ENCODE measurements at places on chromosomes 3 and 15.

DNA sequence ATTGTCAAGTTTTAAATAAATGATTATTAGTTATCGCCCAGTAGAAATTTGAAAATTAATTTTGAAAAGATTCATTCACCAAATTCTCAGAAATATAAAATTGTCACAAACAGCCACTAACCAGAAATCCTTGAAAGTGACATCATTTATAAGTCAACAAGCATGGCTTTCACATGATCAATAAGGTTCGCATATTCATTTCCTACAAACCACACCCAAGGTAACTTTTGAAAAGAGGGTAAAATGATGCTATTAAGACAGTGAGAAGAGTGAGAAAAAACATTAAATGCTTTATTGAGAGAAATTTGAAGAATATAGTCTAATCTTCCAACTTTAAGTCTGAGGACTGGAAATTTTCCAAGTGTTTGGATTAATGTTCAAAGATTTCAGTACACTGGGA, 263.6 kb upstream of the ALCAM start:
- DNase-seq = no peak

- no peak for DNase-seq
These were observed 38.6 kb downstream of the TAFA4 start for GRCh38 chr3:68893600-68894239.

DNA sequence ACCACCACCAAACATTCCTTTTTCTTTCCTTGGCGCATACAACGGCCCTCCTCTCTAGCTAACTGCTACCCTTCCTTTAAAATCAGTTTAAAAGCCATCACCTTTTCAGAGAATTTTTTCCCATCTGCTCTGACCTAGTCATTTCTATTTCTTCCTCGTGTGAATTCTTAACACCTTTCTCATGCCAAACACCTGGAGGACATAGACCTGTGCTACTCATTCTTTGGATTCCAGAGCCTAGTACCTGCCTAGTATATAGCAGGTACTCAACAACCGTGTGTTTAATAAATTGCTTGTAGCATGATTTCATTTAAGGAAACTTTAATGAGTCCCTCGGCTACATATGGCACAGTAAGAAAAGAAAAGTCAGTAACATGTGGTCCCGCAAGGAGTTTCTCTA, 2.0 kb upstream of the TPM1 start:
- no peak for DNase-seq

- DNase-seq = no peak
These were observed 22.9 kb upstream of the HRH1 start for GRCh38 chr3:11131371-11131770.

DNA sequence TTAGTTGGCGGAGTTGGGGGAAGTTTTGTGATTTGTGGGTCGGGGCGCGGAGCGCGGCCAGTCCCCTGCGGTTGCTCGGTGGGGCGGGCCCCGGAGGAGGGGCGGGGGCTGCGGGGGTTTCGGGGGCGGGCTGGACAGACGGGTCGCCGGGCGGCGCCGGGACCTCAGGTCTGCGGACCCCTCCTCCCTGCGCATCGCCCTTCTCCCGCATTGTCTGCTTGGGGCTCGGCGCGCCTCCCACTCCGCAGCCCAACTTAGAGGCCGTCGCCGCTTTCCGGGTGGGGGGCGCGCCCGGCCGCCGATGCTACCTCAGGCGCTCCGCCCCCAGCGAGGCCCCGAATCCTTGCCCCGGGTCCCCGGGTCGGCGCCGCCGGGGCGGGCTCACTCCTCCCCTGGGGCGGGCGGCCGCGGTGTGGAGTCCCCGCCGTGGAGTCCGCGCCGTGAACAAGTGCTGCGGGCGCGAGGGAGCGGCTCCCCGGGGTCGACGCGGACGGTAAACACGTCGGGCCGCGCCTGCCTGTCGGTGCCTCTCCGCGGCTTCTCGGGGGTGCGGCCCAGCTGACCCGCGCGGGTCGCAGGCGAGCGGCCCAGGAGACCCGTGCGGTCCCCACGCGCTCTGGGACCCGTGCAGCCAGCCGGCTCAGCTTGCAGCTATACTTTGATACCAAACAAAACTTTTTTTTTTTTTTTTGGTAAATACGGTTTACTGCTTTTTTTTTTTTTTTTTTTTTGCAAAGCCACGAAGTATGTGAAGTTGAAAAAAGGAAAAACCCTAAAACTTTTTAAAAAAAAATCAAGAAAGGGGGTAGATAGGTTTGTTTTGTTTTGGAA, 624 bp downstream of the AKAP13 start:
- DNase-seq = peak; percentile 21

- DNase-seq = no peak
These were observed 244.4 kb upstream of the ARPP21 start for GRCh38 chr3:35394905-35395304.

DNA sequence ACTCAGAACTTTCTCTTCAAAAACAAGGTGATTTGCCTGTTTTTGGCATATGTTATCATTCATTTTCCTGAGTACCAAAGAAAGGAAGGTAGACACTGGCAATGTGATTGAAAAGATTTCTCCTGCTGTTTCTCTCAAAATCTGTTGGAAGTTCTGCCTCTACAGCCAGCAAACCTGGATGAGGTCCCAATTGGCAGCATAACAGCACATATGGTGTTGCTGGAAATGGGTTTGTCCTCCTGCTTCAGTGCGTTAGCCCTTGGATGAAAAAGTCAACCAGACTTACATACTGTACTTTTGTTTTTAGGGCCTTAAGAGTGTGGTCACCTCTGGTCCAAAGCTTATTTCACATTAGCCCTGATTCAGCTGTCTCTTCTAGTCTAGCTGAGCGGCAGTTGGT, 237.6 kb upstream of the MME start:
- no peak for DNase-seq

DNA sequence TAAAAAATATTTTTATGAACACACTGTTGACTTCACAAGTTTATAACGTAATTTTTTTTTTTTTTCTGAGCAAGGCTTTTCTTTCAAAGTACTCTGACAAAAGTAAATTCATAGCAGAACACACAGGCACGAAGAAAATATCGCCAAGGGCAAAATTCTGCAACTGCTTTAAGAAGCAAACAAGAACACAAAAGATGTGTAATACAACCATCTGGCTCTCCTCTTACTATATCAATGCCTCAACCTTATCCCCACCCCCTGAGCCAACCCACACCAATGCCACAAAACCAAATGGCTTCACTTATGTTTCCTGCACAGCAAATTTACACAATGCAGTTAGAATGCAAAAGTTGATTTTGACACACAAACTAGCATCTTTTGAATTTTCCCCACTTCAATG, 274.2 kb downstream of the FOXP1 start:
- DNase-seq = no peak

DNA sequence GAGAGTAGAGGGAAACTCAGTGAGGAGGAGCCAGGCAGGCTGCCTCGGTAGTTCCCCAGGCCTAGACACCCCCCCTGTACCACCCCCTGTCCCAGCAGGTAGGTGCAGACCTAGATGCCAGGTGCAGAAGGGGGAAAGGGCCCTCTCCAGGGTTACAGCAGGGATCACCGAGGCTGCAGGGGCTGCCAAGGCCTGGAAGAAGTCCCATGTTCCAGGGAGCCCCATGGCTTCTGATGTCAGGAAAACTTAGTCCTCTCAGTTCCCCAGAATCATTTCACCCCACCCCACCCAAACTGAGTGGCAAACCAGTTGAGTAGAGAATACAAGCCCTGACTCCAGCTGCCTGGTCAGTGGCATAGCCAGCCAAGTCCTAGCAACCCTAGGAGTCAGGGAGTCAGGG, 7.4 kb upstream of the SEMA3B start:
- no peak for DNase-seq

DNA sequence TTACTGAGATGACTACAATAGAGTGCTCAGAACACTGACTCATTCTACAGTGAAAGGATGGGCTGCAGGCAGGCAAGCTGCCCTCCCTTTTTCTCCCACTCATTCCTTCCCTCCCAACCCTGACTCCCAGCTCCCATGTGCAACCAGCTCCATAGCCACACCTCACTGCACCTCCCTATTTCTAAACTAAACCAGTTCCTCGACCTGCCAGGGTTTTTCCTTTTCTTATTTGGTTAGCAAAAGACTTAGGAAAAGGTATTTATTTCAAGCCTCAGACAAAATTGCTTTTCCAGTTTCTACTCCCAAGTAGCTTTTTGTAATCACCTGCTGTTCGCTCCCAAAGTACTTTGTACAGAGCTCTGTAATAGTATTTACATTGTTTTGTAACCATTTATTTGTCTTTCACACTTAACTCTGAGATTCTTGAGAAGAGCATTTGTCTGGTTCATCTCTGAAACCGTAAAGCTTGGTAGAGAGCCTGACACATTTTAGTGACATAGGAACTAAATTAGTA, 2.2 kb downstream of the AADAC start:
- no peak for DNase-seq

DNA sequence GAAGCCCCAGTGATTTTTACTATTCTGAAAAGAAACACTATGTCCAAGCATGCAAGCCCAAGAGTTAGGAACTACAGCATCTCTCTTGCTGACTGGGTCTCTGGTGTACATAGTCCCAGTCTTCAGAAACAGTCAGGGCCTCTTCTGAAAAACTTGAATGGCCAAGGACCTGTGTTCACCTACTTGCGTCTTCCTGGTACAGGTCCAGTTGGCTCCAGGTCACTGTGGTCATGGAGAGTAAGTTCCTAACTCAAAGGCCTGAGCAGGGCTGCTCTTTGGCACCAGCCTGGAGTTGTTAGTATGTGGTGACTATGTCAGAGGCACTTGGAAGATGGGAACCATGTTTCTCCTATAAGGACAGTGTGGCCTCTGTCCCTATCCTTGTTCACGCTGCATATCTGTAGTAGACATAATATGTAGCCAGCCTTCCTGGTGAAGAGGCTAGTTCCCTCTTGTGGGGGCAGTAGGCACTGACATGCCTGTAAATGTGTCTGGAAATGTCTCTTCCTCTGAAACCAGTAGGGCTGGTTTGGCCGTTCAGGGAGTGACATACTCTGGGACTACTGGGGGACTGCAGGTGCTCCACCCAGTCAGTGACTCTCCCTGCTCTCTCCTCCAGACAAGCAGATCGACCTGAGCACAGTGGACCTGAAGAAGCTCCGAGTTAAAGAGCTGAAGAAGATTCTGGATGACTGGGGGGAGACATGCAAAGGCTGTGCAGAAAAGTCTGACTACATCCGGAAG, 2.6 kb upstream of the RBM15B start:
- DNase-seq = no peak

- no peak for DNase-seq
These were observed 6.4 kb upstream of the C15orf39 start for GRCh38 chr15:75195122-75195765.

DNA sequence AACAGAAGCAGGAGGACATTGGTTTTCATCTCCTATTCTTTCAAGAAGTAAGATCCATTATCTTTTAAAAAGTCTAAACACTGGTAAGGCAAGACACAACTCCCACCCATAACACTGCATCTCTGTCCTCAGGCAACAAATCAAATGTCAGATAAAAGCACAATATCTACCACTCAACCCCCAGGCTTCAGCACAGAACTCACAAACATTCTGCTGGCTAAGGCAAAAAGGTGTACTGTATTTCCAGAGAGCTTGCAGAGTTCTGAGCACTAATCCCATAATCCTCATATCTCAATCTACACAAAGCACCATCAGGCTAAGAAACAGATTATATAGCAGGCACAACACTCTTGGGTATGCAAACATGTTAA, 20.9 kb downstream of the RAF1 start:
- DNase-seq = no peak

GRCh38 chr15:51658664-51659063, 22.6 kb upstream of the SCG3 start:
- DNase-seq = no peak

All from stimulated activated CD4-positive, alpha-beta T cell treated with anti-CD3 and anti-CD28 coated beads, Interleukin-1b, Interleukin-23, amount 100 ng/mL, for 4 hours (primary cell).